ENCODE measurements at places on chromosomes 16 and 17.

DNA sequence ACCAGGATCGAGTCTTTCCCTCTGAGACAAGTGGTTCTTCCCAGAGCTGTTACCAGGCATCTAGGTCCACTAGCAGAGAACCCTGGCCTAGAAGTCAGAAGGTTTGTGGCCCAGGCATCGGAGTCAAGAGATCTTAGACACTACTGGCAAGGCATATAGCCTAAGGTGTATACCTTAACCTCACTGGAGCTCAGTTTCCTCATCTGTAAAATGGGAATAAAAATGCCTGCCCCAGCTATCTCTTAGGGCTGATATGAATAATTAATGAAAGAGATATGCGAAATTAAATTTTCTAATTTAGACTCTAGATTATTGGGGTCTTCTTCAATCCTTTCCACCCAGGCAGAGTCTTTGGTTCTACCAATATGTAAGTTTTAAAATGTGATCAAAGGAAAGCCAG lies 60.5 kb upstream of the NLK start:
- DNase-seq = no peak

DNA sequence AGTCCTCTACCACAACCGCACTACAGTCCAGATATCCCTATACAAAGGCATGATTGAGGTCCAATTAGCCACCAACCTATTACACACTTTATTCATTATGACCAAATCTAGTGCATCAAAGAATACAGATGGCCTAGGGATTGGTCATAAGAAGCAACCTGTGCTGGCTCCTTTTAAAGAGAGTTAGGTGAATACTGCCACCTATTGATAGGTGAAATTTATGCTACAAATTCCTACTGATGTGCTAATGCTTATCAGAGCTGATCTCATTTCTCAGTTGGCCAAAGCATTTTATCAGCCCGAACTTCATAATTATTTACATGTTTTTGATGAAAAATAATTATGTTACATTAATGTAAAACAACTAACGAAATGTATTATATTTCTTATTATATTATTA lies 166.3 kb downstream of the ANKFN1 start:
- no peak for DNase-seq

- no peak for DNase-seq
These were observed 262.0 kb downstream of the ZFHX3 start for GRCh38 chr16:72785886-72786285.

GRCh38 chr17:10197362-10197720 lies 1.1 kb downstream of the GAS7 start:
- DNase-seq = no peak

GRCh38 chr16:4338125-4338582 lies 13.0 kb downstream of the PAM16 start:
- DNase-seq = no peak

All from cerebellar nuclear complex (tissue), 1 donor.